ENCODE measurements at places on chromosomes 12 and 14.

DNA sequence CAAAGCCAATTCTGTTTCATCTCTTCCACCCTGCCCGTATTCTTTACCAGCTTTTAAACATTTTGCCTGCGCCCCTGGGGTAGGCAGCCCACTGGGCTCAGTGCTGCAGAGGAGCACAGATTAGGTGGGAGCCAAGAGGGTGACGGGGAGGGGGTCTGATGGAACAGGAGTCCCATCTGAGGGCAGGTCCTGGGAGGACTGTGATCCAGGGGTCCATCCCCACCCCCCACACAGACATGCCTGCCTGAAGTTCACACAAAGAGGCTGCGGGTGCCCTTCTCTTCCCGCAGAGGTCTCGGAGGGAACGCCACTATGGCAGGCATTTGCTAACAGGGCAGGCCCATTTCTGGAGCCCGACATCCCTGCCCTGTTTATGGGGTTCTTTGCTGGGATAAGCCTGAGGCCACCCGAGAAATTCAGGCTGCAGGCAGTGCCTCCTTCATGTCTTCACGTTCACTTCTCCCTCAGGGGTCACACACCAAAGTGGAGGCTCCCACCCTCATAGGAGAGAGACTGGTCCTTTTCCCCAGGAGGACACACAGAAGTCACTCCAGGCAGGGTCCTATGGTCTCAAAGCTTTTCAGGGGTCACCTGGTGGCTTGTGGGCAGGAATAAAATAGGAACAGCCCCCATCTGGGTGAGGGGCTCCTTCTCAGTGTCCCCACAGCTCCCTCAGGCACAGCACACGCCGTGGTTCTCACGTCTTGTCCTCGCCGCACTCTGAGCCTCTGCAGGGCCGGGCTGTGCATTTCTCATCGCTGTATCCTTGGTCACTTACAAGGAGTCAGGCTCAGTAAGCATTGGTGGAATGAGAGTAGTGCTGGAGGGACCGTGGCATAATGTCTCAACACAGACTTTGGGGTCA is 12.9 kb downstream of the VASH1 start:
- peaks cover 33% of the 10 kb centered on the region for H3K4me1 ChIP-seq
- H3K36me3 ChIP-seq: peaks cover 8% of the 10 kb centered on the region
- no peak overlapping the region for H3K4me3 ChIP-seq
- no peak for DNase-seq
- H3K27ac ChIP-seq: peak overlapping the region; percentile 83
- H3K27me3 ChIP-seq: no peaks in the 10 kb centered on the region

DNA sequence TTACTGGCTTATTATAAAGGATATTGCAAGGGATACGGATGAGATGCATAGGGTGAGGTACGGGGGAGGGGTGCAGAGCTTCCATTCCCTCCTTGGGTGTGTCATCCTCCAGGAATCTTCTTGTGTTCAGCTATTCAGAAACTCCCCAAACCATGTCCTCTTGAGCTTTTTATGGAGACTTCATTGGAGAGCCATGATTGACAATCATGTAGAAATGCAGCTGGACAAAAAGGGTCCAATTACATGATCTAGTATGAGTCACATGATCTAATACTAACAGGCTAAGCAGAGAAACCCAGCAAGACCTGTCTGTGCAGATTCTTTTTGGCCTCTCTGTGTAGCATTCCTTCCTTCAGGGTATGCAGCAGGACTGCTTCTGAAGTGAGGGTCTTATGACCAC is 23.9 kb upstream of the FLVCR2 start:
- no peaks in the 10 kb centered on the region for H3K36me3 ChIP-seq
- no peaks in the 10 kb centered on the region for H3K4me1 ChIP-seq
- no peak for DNase-seq
- no peak overlapping the region for H3K27ac ChIP-seq

- no peaks in the 10 kb centered on the region for H3K36me3 ChIP-seq
- H3K4me3 ChIP-seq: no peak overlapping the region
- no peaks in the 10 kb centered on the region for H3K4me1 ChIP-seq
Measured at GRCh38 chr12:1811281-1811947, 9.0 kb upstream of the LRTM2 start.

DNA sequence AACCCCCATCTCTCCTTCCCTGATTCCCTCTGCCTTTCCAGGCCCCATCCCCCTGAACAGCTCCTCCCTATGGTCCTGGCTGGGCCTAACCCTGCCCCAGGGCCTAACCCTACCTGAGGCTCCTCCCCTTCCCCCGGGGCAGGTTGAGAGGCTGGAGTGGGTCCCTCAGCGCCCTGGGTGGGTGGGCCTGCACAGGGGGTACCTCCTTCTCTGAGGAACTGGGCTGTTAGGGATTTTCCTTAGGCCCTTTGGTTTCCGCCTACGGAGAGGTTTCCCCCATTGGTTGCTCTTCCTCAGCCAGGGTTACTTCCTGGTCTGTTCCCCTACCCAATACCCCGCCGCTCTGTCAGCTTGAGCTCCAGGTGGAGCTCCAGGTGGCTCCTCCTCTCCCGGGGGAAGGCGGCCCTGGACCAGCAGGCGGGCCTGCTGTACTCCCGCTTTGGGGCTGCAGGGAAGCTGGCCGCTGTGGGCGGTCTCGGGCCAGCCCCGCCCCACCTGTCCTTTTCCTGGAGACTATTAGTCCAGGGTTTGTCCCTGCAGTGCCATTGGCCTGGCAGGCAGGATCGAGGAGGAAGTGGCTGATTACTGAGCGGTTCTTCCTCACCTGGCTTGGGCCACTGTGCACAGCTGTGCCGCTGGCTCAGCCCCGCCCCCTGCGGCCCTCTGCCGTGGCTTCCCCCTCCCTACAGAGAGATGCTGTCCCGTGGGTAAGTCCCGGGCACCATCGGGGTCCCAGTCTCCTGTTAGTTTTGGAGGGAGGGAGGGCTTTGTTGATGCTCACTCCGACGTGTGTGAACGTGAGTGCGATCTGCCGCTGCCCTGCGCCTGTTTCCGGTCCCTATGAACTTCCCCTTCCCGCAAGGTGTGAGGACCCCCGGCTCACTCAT is 2.5 kb downstream of the C12orf57 start:
- no peaks in the 10 kb centered on the region for H3K27me3 ChIP-seq
- no peak overlapping the region for H3K4me3 ChIP-seq
- peaks cover 55% of the 10 kb centered on the region for H3K4me1 ChIP-seq
- no peaks in the 10 kb centered on the region for H3K36me3 ChIP-seq

- H3K4me1 ChIP-seq: no peaks in the 10 kb centered on the region
- DNase-seq: no peak
- no peak overlapping the region for H3K27ac ChIP-seq
- H3K27me3 ChIP-seq: no peaks in the 10 kb centered on the region
- no peaks in the 10 kb centered on the region for H3K36me3 ChIP-seq
Measured at GRCh38 chr12:1380171-1380851, 214.1 kb downstream of the FBXL14 start.

DNA sequence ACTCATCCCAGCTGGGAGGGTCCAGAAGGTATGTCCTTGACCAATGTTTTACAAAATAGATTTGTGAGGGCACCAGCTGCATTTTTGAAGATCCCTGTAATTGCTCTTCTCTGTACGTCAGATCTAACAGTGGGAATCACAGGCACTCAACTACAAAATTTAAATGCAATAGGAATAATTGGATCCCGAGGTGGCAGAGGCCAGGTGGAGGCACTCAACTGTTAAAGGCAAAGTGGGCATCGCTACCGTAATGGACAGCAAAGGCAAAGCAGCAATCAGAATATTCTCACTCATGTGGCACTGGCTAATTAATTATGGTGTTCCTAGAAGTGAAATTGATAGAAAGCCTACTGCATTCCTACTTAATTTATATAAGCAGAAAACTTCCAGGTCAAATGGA is 27.9 kb upstream of the PSMC1 start:
- no peaks in the 10 kb centered on the region for H3K27me3 ChIP-seq
- no peak overlapping the region for H3K4me3 ChIP-seq
- DNase-seq: no peak
- H3K36me3 ChIP-seq: no peaks in the 10 kb centered on the region
- no peak overlapping the region for H3K27ac ChIP-seq

DNA sequence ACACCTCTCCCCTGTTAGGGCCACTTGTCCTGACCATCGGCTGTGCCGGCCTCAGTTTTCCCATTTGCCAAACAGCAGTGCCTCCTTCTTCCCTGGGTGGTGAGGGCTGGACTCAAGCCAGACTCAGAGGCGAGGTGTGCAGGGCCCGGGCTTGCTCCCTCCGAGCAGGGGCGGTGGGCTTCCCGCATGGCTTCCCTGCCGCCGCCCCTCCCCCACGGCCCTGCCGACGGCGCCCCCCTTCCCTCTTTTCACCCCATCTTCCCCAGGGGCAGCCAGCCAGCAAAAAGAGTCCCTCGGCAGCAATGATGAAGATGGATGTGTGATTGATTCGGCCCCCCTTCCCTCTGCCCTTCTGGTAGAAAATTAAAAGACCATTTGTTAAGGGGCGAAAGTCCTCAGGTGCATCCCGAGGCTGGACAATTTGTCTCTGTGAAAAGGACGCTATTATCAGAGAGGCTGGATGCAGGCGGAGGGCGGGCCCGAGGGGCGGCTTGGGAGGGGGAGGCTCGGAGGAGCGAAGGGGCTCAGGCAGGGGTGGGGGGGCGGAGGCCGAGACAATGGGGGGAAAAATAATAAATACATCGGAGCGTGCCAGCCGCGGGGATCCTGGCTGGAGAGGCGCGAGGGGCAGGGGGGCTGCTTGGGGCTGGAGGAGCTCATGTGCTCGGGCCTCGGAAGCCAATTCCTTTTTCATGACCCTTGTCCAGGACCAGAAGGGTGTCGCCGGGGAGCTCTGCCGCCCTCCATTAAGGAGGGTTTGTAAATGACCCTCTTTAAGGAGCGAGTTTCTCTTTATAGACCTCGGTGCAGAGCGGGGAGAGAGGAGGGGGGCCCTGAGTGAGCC is 48.0 kb upstream of the LHX5 start:
- peaks cover 62% of the 10 kb centered on the region for H3K27me3 ChIP-seq
- H3K4me3 ChIP-seq: no peak overlapping the region
- no peaks in the 10 kb centered on the region for H3K36me3 ChIP-seq
- no peak for DNase-seq
- no peak overlapping the region for H3K27ac ChIP-seq

Measured in adrenal gland (tissue), 19 donors.